ENCODE measurements at places on chromosomes 5 and 9.

GRCh38 chr5:61613679-61614078 lies 281.6 kb downstream of the ZSWIM6 start:
- no peak for DNase-seq

DNA sequence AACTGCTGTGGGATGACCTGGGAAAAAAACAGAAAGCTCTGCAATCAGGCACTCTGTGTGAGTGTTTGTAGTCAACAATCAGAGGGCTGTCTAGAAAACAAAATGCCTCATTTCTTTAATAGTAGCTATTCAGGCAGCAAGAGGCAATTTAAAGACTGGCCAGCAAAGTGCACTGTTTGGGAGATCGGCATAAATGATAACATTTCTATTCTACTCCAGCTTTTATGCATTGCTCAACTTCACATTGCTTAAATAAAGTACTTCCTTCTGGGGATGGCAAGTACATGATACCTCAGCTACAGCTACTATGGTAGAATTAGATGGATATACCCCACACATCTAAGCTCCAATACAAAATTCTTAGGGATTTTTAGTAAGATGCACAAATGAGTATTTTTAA lies 193.1 kb downstream of the DCP2 start:
- no peak for DNase-seq

DNA sequence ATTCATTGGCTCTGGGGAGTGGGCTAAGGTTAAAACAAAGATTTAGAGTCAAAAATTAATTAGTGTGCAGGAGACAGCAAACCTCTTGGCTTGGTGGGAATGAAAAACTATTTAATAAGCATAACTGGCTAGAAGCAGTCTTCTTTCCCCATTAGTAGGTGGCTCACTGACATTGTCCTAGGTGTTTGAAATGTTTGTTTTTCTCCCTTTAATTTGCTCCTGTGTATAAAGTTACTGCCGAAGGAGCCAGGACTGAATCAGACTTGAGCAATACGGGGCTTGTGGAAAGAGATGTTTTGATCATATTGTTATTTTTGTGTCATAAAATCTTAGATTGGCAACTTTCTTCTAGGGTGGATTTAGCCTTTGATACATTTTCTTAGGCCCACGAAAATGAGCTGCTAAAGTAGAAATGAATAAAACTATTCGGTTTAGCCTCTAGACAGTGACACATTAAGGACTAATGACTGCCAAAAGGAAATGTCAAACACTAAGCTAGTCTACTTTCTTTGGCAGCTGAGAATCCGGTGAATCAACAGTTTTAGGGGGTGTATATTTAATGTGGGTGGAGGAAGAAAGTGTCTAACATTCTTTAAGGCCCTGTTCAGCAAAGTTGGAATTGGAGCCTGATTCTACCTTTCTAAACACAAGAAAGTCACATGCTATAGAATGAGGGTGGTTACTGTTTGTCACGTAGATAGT lies 30.2 kb downstream of the LRRTM2 start:
- peak; percentile 23 for DNase-seq

GRCh38 chr9:91185193-91185886 lies 176.4 kb downstream of the AUH start:
- no peak for DNase-seq

DNA sequence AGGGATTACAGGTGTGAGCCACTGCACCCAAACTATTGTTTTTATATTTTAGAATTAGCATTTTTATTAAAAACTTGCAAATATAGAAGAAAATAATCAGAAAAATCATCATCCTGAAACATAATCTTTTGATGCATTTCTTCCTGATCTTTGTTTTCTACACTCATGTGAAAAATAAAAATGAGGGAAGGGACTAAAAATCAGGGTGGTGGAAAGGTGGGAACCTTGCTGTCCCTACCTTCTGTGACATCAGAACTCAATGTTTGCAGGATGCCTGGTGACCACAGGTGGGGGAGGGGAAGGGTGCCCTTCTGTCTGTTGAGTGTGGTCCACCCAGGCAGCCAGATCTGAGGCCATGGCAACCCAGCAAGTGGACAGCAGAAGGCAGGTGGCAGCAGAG lies at the start of gene SMIM23:
Gene SMIM23 (plus strand): TSS at position 301 of the 400 bp plus-strand sequence. CDS start 55 bp downstream, at position 356.
- DNase-seq: no peak

All from thoracic aorta (tissue), 2 donors.